ENCODE measurements at places on chromosomes 2 and 18.

DNA sequence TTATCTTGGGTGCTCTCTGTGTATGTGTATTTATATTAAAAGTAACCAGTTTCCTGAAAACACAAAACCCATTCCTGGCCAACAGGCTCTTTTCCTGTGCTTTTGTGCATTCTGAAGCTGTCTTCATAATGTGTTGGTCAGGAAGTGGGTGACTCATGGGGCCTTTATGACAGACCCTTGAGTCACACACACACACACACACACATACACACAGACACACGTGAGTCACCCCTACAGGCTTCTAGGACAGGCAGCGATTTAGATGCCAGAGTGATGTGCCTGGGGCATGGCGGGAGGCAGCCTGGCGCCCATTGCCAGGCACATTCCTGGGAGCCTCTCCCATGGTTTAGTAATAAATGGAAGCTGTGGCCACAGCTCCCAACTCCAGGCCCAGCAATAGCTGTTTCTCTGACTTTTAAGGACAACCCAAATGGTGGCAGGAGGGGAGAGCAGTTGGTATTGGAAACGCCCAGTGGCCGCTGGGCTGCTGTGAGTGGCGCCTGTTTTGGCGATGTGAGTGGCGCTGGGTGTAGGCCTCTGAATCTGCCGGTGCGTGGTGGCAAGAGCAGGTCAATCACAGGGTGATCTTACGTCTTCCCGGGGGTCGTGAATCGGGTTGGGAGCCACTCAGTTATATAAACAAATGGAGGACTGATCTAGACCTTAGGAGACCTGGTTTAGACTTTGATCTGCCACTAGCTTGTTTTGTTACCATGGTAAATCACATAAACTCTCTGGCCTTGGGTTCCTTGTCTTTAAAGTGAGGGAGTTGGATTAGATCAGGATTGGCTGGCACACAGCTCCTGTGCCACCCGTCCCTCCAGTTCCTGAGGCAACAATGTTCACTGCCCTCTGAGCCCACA, 150.7 kb upstream of the DLX2 start:
- peak; percentile 44 for DNase-seq

- no peak for DNase-seq
Observed at GRCh38 chr2:179932786-179933185, 71.4 kb upstream of the ZNF385B start.

DNA sequence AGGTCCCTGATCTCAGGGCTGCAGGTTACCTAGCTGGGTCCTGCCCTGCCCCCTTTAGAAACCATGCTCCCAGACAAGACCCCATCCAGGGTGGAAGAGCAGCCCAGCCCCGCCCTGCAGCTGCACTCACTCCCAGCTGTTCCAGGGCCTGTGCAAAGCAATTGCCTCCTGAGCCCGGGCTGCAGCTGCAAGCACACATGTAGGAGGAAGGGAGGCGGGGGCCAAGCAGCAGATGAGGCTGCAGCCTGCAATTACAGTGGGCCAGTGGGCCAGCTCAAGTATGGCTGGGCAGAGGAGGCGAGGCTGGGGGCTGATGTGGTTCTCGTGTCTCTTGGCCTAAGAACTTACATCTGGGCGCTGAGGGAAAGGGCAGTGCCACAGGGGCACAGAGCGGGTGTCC, 65.4 kb upstream of the TUBA3E start:
- DNase-seq: no peak

DNA sequence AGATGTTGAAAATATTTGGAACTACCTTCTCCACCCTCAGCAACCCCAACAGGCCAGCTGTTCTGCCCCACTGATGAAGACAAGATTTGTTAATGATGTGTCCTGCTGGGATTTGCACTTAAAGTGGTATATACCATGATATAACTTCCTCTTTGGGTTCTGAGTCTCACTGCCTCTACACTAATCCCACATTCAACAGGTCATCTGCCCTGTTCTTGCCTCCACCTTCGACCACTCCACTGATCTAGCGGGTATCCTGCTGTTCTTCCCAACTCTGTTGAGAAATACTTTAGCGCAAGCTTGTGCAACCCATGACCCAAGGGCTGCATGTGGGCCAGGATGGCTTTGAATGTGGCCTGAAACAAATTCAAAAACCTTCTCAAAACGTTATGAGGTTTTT, 72.7 kb downstream of the LRP1B start:
- no peak for DNase-seq

DNA sequence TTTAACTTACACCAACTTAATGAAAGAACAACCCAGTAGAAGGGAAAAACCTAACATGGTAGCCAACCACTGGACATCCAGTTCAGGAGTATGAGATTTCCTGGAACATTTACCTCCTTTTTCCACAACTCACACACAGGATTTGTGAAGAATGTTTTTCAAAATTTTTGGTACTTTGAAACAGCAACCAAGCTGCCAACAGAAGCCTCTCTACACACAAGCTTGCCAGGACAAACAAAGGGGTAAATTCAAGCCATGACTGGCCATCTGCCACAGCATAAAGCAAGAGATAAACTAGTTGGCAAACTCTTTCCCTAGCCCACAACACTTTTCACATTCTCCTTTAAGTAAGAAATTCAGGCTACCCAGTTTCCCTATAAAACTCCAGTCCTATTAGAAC, 21.4 kb downstream of the MGAT4A start:
- no peak for DNase-seq

GRCh38 chr2:241686324-241686649, 328 bp downstream of the DTYMK start:
- peak; percentile 37 for DNase-seq

Measured in hematopoietic multipotent progenitor cell treated with erythropoietin and hydrocortisone succinate and interleukin-3 and kit ligand, for 6 days (in vitro differentiated cells).